ENCODE measurements at places on chromosomes 12 and 14.
A peak's percentile ranks its signal among the peaks of the same experiment; 100 is the strongest.

GRCh38 chr14:52032204-52032801, 36.6 kb downstream of the NID2 start:
- peak; percentile 86 for DNase-seq

DNA sequence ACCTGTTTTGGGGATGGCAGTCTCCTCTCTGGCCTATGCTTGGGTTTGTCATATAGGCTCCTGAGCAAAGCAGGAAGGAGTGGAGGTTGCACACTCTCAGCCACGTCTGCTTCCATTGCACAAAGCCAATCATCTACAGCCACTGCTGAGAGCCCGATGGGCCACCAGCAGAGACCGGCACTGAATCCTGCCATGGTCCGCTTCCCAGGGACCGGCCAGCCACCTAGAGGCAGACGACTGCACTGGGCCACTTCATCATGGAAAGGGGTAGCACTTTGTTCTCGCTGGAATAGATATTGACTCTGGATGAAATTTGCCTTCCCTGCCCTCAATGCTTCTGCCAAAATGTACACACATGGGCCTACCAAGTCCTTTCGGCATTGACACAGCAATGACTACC, 22.3 kb downstream of the DLK1 start:
- no peak for DNase-seq

- DNase-seq, result no peak
Measured at GRCh38 chr14:101854366-101854765, 92.9 kb downstream of the PPP2R5C start.

- no peak for DNase-seq
Measured at GRCh38 chr12:1872001-1872400, 46.5 kb downstream of the CACNA2D4 start.

- DNase-seq, result no peak
Measured at GRCh38 chr12:123066384-123066710, 84.5 kb downstream of the PITPNM2 start.

DNA sequence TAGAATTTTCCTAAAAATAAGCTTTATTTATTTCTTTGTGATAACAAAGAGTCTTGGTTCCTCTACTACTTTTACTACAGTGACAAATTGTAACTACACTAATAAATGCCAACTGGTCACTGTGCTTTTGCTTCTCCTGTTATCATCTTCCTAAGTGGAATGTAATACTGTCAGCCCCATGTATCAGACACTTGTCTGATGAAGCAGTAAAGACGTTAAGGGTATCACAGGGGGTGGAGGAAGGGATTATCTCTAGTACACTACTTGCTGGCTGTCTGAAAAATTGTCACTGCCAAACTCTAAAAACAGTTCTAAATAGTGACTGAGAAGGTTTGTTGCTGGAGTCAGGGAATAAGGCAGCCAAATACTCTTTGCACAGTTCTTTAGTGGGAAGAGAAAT, 11.3 kb downstream of the ASB8 start:
- no peak for DNase-seq

DNA sequence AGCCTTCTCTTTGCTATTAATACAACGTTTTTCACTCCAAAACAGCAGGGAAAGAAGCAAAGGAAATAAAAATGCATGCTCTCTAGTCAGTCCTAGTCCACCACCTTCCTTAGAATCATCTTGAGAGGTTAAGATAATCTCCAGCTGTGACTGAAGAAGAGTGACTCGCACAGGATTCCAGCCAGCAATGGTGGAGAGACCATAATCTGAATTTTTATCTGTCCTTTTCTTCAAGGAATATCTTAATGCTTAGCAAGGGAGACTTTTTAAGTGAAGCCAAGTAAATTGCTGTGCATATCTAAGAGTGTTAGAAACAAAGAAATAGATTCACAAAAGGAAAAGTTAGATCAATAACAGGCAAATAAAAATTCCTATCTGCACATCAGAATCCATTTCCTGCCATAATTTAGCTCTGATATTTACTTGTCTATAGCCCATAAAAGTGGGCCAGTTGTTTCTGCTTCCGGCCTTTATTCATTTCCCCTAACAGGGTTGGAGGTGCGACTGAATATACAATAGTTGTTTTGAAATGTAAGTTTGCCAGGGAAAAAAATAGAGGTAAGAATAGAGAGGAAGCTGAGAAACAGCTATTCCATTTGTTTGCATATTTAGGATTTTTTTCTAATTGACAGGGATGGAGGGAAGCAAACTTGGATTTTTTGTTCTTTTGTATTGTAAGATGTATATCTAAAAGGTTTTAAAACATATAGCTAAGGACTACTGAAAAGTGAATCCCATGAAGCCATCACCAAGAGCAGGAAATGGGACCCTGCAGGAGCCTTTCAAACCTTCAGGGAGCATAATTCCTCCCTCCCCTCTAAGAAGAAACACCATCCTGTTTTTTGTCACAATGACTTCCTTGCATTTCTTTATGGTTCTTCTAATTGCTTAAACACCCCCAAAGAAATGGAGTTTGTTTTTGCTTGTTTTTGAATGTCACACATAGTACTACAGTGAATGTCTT, 154.0 kb downstream of the ITPR2 start:
- peak; percentile 29 for DNase-seq

DNA sequence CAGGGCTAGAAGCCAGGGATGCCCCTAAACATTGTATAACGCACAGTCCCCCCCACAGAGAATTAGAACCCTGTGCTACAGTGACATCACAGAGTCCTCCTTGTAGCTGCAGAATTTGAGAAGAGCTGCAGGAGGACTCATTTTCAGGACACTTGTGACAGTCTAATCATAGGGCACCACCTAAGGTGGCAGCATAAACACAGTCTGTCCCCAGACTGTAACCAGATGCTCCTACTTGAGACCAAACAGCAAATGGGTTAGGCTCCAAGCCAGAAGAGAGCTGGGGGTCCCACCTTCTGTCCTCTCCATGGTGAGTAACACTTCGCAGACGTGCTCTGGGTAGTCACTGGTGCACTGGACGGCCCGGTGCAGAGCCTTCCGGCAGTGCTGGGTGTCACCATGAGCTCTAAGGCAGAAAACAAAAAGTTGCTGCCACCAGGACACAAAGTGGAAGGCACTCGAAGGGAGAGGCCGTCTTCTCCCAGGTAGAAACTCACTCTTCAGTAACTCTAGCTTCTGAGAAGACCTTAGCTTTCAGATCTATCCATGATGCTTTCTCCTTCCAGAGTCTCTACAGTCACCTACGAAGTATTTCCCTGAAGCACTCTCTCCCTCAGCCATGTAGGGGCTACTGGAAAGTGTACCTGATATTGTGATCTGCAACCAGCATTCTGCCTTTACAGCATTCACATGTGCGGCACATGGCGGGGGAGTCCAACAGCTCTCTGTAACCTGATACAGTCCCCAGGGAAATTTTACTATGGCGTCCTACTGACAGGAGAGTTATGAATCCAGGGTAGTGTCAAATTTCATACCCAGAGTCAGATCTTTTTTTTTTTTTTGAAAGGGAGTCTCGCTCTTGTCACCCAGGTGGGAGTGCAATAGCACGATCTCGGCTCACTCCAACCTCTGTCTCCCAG, 17.1 kb downstream of the FICD start:
- DNase-seq, result no peak

GRCh38 chr14:20350860-20351259, 7.4 kb downstream of the PARP2 start:
- DNase-seq, result peak; percentile 20

GRCh38 chr12:31517994-31518393, 72.9 kb downstream of the DENND5B start:
- DNase-seq, result no peak

GRCh38 chr14:43475757-43476156, 1031.3 kb downstream of the FSCB start:
- DNase-seq, result no peak

DNA sequence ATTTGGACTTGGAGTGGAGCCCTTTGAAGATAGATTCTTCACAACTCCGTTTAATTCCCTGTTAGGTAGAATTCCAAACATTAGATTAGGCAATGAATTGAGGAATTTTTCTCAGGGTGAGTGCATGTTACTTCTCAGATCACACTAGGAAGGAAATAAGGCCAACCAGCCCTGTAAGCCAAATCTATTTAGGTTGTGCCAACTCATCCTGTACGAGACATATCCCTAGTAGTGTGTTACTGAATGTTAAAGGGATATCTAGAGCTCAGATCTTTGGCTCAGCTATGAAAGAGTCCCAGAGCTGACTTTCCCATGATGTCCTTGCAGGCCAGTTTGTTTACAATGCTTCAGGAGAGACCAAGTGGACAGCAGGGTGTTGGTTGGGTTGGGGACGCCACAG, 45.6 kb downstream of the GPHB5 start:
- no peak for DNase-seq

GRCh38 chr12:3552726-3553045, 61.7 kb downstream of the PRMT8 start:
- DNase-seq, result no peak

- peak; percentile 25 for DNase-seq
Measured at GRCh38 chr12:84738481-84738972, 174.1 kb downstream of the SLC6A15 start.

DNA sequence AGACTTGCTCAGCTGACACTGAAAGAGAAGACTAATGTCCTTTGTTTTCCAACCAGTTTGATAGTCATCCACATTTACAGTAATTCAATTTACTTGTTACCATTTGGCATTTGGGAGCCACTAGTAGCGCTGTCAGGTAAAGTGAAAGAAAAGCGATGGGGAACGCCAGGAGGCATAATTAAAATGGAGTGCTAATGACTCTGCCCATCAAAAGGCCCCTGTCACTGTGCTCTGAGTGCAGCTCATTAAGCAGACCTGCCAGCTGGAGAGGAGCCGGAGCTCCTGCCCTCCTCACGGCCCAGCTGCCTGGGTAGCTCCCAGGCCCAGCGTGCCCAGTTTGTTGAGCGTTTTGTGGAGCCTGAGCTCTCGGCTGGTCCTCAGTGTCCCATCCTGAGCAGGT, 463.6 kb upstream of the CCDC196 start:
- DNase-seq, result no peak

- peak; percentile 83 for DNase-seq
Measured at GRCh38 chr12:53696285-53696654, 20.4 kb upstream of the ATP5MC2 start.

DNA sequence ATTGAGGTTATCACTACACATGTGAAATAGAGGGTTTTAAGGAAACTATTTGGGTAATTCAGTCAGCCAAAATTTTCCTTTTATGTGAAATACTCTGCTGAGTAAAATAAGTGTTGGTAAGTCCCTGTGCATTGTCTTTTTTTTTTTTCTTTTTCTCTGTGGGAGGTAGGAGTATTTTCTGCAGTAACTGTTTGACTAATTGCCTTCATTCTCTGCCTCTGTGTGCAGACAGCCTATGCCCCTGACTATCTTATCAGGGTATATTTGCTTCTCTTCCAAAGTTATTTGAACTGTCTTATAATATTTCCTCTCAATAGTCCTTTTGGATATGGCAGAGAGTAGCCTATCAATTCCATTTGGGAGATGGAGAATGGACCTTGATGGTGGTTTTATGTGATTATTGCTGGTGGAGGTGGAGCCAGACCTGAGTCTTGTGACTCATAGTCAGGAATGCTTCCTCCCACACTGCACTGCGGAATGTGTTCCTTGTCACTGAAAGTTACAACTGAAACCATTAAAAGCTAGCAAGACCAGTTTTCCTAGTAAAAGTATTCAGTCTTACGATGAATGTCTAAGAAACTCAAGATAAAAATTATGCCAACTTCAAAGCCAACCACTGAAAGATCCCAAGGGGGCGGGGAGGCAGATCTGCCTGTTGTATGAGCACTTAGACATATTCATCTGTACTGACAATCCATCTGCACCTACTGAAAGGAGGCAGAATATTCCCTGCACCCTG, 40.9 kb upstream of the STXBP6 start:
- DNase-seq, result peak; percentile 38

DNA sequence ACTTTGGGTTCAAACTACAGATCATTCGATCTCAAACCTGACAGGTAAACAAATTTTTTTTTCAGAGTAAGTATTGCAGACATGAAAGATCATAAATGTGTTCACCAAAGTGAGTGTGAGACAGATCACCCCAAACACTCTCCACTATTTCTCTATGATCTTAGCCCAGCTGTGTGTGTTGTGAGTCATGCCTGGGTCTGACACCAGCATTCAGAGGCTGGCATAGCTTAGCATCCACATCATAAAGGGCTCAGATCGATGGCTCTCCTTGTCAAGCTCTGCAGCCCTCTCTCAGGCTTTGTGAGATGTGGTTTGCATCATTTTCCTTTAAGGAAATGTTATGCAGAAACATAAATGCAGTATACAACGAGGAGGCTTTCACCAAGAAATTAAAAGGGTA, 164.9 kb downstream of the ETV6 start:
- peak; percentile 74 for DNase-seq

DNA sequence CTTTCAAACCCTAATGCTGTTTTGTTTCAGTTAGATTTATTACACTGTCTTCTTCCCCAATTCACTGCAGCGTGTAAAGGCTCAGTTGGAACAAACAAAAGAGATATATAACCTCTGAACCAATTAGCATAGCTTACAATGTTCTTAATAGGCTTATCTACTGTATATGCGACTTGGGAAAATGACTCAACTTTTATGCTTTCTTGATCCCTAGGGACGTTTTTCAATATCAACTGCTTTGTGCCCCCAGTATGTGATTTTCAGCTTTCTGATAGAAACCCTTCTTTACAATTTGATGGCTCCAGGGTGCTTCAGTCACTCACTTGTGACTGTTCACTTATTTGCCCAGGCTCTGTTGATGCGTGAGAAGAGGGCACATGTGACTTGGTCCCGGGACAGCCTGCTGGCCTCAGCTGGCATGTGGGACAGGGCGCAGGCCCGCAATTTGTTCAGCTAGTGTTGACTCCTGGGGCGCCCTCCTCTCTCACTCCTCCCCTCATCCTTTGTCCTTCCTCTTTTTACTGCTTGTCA, 107.1 kb downstream of the TMTC2 start:
- no peak for DNase-seq

DNA sequence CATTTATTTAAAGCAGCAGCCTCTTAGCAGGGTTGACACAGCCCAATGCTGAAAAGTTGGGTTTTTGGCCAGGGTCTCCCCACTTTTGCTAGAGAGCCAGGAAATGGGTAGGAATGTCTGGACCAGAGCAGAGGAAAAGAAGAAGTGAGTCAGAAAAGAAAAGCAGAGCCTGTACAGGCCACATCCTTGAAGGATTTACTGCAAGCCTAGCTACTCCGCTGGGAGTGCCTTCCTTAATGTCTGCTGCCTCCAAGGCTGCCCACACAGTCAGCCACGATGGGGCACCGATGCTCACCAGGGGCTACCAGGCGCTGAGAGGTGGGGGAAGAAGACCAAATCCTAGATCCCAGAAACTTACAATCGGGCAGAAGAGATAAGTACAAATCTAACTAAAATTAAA, 139.2 kb downstream of the C12orf75 start:
- DNase-seq, result no peak

GRCh38 chr14:74635847-74636246, 23.8 kb upstream of the LTBP2 start:
- DNase-seq, result no peak

- DNase-seq, result peak; percentile 57
Measured at GRCh38 chr12:130826151-130826801, 12.8 kb downstream of the STX2 start.

DNA sequence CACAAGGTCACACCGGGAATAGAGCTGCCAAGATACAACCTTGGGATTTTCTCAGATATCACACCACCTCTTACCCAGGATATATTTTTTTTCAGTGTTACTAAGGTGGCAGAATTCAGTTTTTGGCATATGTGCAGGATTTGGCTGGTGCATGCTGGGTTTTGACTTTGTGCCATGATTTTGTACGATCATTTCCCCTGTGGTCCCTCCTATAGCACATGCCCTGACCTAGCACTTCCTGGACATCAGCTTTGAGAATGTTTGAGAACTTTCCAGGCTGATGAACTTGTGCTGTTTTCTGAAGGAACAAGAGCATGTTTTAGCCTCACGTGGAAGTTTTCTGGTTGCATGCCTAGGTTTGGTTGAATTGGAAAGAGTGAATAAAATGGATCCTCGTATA, 11.0 kb upstream of the TBPL2 start:
- DNase-seq, result peak; percentile 68

GRCh38 chr12:12705838-12706520, 10.0 kb upstream of the GPR19 start:
- no peak for DNase-seq
